ENCODE measurements at places on chromosomes 7 and 10. TPM values are rescaled to one million over a fixed set of nuclear protein-coding genes. Genes with fewer than 3 reads are reported as not detected.

- DNase-seq, result no peak
Observed at GRCh38 chr7:138853448-138853847, 55.5 kb upstream of the ATP6V0A4 start.

The JCAD gene
- total RNA-seq, result 2.2 TPM

DNA sequence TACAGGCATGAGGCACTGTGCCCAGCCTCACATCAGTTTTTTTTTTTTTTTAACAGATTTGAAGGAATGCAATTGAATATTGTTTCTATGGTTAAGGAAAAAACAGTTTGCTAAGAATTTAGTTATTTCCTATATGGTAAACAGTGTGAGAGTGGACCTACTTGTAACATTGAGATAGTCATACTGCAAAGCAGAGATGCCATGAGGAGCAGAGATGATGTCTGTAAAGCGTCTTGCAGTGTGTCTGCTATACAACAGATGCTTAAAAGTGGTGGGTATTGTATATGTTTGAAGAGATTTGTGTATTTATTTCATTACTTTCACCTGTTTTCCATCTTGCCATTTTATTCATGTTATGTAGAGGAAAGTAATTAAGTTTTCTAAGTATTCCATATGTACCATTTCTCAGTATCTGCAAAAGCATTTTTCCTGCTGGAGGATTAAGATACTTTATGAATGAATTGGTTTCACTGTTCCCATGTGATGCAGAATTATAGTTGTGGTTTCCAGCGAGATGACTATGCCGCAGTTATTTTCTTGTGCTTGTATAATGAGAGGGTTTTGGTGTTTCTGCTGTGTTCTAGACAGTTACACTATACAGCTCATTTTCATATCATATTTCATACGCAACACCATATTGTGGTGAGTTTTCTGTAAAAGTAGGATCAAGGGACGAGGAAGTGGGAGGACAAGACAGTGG, 26.6 kb downstream of the TET1 start:
- no peak for DNase-seq

- no peak for DNase-seq
Observed at GRCh38 chr7:7385421-7385820, 150.3 kb downstream of the COL28A1 start.
